ENCODE measurements at places on chromosomes 2 and 18.

DNA sequence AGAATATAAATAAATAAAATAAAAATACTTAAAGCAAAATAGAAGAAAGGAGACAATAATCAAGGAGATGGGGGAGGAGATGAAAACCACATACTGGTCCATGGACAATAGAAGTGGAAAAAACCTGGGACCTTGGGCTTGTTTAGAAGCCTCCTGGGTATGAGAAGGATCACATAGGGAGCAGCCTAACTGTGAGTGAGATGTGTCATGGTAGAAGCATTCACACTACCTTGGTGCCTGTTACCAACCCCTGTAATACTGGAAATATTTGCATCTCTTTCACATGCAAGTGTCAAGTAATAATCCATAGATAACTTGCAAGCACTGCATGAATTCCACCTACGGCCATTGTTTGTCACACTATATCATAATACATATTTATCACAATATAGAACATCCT lies 23.2 kb upstream of the RNF103 start:
- DNase-seq, result no peak

- no peak for DNase-seq
These were observed 156.0 kb downstream of the CERS6 start for GRCh38 chr2:168611896-168612650.

DNA sequence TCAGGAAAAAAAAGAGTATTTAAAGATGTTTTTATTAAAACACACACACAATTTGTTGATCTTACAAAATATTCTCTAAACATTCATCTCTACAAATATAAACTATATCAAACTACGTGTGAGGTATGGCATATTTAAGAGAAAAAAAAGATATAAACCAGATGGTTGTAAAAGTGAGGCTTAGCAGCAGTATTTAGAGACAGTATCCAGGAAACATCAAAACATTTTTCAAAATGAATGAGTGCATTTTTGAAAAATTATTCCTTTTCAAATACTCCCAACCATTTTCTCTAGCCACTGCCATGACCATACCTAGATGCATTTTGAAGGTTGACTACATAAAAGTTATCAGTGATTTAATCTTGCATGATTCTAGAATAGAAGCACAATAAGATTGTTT lies 38.2 kb upstream of the RAB27B start:
- DNase-seq, result no peak

GRCh38 chr18:24982831-24983230 lies 369.1 kb downstream of the ZNF521 start:
- DNase-seq, result no peak

DNA sequence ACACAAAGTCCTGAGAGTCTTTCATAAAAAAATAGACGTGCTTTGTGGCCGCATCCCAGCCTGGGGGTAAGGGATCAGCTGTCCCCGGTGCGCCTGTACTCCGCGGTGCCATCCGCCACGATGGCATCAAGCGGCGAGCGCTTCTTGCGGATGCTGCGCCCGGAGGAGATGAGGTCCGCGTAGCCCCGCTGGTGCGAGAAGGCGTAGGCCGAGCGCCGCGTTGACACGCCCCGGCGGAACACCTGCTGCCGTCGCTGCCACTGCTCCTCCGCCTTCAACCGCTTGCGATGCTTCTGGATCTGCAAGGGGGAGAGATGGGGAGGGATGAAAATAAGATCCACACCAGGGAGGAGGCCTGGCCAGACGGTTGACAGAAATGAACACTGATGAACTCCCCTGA lies 26.8 kb upstream of the NARS1 start:
- no peak for DNase-seq

GRCh38 chr2:158464426-158465281 lies 7.9 kb downstream of the PKP4 start:
- no peak for DNase-seq

GRCh38 chr2:31413862-31414550 lies 536 bp downstream of the XDH start:
- DNase-seq, result no peak

GRCh38 chr2:144011553-144011952 lies 508.4 kb downstream of the ZEB2 start:
- no peak for DNase-seq

DNA sequence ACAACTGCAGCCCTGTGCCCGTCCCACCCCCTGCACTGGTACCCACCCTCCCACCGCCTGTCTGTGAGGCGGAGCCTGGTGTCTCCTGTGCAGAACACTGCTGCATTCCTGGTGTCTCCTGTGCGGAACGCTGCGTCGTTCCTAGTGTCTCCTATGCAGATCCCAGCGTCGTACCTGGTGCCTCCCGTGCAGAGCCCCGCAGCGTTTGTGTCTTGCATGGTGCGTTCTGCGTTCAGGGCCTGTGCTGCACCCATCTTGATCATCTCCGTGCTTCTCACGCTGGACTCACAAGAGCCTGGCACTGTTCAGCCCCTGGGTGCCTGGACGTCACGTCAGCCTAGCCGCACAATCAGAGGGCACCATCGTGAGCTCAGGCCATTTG lies 248.6 kb upstream of the SALL3 start:
- no peak for DNase-seq

DNA sequence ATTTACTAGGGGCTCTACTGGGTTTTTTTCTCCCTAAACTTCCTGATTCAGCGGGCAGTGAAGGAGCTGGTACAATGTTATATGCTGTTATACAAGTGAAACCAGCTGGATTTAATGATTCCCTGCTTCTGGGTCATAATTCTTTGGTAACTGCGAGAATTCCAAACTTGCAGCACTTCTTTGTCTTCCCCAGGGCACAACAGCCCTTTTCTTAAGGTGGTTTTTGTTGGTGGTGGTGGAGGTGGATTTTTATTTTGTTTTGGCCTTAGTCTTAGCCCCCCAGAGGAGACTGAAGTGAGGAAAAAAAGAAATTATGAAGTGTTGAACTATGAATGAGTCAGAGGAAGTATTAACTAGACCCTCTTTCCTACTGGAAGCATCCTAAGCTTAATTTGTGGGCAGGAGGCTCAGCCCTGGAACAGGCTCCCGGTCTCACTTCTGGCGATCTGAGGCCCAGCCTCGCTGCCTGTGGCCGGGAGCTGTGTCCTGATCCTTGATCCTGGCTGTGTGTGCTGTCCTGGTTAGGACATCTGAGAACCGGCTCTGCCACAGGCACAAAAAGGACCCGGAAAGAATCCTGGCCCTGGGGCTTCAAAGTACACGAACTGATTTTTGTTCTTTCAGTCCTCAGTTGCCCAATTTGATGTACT lies 141.9 kb downstream of the LYPD6B start:
- DNase-seq, result no peak

GRCh38 chr2:143140864-143141661 lies 11.8 kb downstream of the ARHGAP15 start:
- no peak for DNase-seq

GRCh38 chr18:74589811-74590210 lies 7.9 kb upstream of the ZNF407 start:
- no peak for DNase-seq

DNA sequence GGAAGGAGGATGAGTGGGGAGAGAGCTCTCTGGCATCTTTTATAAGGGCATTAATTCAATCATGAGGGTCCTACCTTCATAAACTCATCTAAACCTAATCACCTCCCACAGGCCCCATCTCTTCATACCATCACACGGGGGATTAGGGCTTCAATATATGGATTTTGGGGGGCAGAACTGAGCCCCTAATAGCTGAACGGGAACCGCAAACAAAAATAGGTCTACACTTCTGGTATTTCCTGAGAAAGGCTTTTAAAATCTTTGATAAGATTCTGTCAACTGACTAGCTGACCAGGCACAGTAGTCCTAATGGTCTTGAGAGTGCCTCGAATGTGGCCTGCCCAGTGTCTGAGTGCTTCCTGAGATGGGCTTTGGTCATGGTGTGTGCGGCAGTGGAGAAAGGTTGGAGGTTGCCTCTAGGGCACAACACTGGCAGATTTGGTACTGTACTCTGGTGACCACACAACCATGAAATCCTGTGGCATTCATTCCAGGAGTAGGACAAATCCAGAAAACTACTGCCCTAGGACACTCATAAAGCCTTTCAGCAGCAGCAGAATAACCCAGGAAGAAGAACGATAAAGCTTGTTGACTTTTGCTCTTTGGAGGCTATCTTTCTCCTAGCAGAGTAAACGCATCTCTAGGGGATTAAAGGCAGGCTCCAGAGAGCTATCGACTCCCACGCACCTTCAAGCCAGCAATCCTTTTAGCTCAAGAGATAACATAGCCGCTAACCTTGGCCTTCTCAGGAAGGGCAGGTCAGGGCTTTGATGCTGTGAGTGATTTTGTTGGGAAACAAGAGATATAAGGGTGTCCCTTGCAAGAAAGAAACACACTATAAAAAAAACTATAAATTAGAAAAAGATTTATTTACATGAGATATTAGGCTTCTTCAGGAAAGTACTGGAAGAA lies 12.3 kb upstream of the APOB start:
- DNase-seq, result no peak

GRCh38 chr2:3557639-3558204 lies 411 bp downstream of the RNASEH1 start:
- no peak for DNase-seq

GRCh38 chr2:105584435-105585010 lies 160.2 kb upstream of the NCK2 start:
- no peak for DNase-seq

DNA sequence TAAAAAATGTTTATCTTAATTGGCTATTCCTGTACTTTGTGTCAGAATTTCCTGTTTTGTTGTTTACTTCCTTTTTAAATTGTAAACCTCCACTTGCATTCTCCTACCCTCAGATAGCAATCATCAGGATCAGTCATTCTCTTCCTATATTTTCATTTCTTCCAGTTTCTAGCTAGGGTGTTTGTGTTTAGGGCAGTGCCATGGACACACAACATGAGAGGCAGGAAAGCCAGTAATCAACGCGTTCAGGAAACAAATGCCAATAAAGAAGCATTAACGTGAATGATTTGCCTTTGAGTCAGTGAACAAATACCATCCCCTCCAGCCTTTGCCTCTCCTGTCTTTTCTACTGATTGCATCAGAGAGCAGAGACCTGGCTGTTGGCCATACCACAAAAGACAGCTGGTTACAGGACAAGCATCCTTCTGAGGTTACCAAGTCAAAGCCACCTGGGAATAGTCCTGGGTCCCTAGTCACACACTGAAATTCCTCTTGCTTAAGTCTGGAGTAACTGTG lies 56.7 kb upstream of the FHL2 start:
- peak; percentile 99 for DNase-seq

DNA sequence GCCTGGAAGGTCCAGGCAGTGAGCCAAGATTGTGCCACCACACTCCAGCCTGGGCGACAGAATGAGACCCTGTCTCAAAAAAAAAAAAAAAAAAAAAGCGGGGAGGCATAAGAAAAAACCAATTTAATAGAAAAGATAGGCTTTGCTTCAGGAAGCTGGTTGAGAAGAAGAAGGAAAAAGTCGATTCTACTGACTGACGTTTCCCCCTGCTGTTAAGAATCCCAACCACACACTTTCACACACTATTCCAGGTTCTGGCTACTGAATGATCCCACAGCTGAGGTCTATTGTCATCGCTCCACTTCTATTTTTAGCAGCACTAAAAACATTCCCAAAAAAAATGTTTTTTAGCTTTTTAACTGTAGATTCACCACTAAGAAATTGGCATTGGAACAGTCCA lies 6.7 kb upstream of the CHCHD5 start:
- DNase-seq, result no peak

DNA sequence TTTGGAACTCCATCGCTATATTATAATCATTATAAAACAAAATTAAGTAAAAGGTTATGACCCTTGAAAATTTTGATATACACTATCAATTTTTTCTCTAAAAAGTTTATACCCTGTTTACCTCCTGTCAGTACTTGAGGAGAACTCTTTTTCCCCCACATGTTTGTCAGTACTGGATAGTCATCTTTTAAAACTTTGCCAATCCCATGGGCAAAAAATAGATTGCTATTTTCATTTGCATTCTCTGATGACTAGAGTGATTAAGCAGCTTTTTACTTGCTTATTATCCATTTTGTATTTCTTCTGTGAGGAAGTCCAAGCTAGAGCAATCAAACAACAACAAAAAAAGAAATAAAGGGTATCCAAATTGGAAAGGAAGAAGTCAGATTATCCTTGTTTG lies 76.4 kb downstream of the DGKD start:
- no peak for DNase-seq

- DNase-seq, result no peak
These were observed 24.2 kb upstream of the MTCL1 start for GRCh38 chr18:8681196-8681595.

GRCh38 chr2:168944065-168944464 lies 43.0 kb downstream of the G6PC2 start:
- DNase-seq, result no peak

- DNase-seq, result no peak
These were observed 3.5 kb upstream of the EMILIN1 start for GRCh38 chr2:27074738-27075565.

DNA sequence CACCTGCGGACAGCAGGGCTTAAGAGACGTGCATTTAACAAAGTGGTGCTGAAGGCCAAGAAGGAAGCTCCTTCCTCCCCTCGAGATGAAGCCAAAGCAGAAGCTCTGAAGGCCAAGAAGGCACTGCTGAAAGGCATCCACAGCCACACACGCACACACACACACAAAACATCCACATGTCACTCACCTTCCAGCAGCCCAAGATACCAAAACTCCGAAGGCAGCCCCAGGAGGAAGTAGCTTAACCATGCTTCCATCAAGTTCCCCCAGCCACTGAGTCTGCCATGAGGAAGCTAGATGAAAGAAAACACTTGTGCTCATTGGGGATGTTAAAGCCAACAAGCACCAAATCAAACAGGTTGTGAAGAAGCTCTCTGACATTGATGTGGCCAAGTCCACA lies 175.7 kb upstream of the POU3F3 start:
- DNase-seq, result no peak

- DNase-seq, result no peak
These were observed 236.9 kb downstream of the BCL11A start for GRCh38 chr2:60316381-60317033.

DNA sequence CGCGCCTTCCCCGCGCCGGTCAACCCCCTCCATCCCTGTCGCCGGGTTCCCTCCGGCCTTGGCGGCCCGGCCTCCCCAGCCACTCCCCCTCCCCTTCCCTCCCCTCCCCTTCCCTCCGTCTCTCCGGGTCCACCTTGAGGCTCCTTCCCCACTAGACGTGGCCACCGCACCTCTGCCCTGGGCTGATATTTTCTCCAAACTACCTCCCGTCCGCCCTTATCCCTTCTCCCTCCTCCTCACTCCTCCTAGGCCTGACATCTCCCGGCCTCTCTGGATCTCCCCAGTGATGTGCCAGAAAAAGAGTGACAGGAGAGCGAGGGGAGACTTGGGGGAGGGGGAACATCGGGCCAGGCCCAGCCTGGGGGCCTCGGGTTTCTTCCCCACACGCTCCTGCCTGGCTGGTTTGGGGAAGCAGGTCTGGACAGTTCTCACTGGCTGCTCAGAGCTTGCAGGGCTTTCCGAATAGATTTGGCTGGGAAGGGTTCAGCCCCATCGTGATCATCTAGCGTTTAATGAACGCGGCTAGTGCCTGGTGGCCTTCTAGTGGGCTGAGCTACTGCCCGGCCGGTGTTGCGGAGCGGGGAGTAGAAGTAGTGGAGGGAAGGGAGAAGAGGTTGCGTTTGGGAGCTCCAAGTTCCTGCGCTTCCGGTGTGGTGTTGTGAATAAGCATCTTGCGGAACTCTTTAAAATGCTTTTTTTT lies 641 bp downstream of the MAPRE3 start:
- no peak for DNase-seq

- peak; percentile 26 for DNase-seq
These were observed 101.7 kb downstream of the ANKRD44 start for GRCh38 chr2:197208841-197209240.
